ENCODE measurements at places on chromosomes 4 and X.

- DNase-seq: no peak
Measured at GRCh38 chr4:6770581-6771228, 11.8 kb upstream of the KIAA0232 start.

- no peak for DNase-seq
Measured at GRCh38 chr4:71570492-71570891, 213.4 kb downstream of the GC start.

- DNase-seq: no peak
Measured at GRCh38 chr4:173317004-173317403, 17.2 kb downstream of the HMGB2 start.

- no peak for DNase-seq
Measured at GRCh38 chr4:101857176-101857575, 66.6 kb downstream of the BANK1 start.

DNA sequence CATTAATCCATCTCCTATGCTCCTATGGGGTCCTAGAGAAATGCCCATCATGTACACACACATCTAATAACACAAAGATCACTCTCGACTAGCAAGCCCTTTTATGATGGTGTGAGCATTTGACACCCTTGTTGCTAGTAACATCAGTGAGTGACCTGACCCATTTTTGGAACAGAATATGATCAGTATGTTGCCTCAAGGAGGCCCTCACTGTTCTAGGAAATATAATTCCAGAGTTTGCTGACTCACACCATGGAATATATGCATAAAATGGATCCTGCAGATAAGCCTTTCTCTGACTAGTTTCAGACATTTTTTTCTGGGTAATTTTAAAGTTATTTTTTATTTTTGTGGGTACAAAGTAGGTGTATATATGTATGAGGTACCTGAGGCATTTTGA, 121.8 kb downstream of the AR start:
- no peak for DNase-seq

GRCh38 chrX:149313871-149314371, 191.2 kb downstream of the IDS start:
- DNase-seq: no peak

Data from T-helper 2 cell treated with Interferon-gamma antibody and Interleukin-4, amounts not matched to agents 5 μg/mL and 100 μg/mL, for 36 hours (primary cell).